ENCODE measurements at places on chromosomes 12 and 14. TPM values are rescaled to one million over a fixed set of nuclear protein-coding genes. Genes with fewer than 3 reads are reported as not detected.

DNA sequence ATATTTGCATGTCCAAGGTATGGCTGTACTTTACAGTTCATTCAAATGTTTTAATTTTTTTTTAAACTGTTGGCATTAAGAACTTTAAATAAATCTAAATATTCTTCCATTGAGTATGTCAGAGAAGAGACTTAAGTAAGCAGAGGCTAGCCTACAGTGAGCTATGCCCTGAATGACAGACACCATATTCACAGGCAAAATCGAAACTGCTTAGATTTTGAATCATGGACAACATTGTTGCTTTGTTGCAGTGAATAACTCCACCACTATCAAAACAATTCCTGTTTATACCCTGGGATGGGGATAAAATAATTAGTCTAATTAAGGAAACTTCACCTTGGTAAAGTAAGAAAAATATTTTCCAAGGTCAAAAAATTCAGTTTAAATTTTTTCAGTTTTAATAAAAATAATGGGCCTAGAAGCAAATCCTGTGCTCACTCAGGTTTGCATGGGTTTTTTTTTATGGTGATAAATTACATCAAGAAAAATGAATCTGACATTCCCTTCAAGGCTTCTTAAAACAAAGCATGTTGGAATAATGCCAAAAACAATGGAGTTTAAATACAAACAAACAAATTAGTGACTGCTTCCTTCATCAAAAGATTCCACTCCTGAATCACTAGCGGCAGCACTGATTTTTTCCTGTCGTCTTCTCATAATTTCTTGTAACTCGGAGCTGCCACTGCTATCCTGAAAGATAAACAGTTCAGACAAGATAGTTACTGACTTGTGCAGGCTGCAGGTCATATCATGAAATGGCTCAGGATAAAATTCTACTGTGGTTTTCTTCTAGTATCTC lies 168.2 kb downstream of the EPS8 start:
- H3K4me1 ChIP-seq, result no peaks in the 10 kb centered on the region
- H3K27ac ChIP-seq, result no peak overlapping the region
- no peak for DNase-seq
- H3K27me3 ChIP-seq, result no peaks in the 10 kb centered on the region
- H3K4me3 ChIP-seq, result no peak overlapping the region
- H3K36me3 ChIP-seq, result no peaks in the 10 kb centered on the region

GRCh38 chr12:26029736-26030022 lies 71.2 kb downstream of the RASSF8 start:
- H3K4me1 ChIP-seq, result peaks cover 6% of the 10 kb centered on the region
- no peaks in the 10 kb centered on the region for H3K27me3 ChIP-seq
- no peak for DNase-seq
- no peak overlapping the region for H3K27ac ChIP-seq
- no peaks in the 10 kb centered on the region for H3K36me3 ChIP-seq

DNA sequence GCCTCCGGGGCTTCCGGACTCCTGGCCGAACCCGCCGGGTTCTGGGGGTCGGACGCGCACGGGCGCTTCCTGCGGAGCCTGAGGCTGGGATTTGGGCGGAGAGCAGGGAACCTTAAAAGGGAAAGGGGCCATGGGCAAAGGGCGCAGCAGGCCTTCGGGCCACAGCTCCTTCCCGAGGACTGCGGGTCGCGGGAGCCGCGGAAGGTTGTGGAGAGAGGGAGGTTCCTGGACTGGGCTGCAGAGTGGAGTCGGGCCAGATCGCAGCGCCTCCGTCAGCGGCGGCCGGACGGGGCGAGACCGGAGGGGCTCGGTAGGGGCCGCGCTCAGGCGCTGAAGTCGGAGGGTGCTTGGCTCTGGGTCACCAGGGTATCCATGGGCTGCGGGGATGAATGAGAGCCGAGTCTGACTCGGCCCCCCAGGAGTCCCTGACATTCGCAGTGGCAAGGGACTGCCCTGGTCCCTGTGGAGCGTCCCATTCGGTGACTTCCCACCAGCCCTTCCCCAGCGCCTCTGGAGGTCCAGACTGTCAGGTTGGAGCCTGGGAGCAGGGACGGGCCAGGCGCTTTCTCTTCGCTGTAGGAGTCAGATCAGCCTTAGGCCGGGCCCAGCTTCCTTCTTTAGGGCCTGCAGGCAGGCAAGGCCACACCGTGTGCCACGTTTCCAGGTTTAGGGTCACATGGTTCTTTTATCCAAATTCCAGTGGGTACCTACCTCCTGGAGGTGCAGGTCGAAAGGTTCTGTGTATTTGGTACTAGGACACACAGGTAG lies 938 bp upstream of the SLC25A29 start:
- H3K36me3 ChIP-seq, result no peaks in the 10 kb centered on the region
- peaks cover 4% of the 10 kb centered on the region for H3K4me1 ChIP-seq
- DNase-seq, result peak; percentile 58
- peak overlapping the region; percentile 82 for H3K27ac ChIP-seq
- H3K27me3 ChIP-seq, result no peaks in the 10 kb centered on the region

GRCh38 chr14:68625366-68626090 lies 167.3 kb downstream of the ZFP36L1 start:
- no peaks in the 10 kb centered on the region for H3K36me3 ChIP-seq
- H3K27ac ChIP-seq, result no peak overlapping the region
- H3K4me3 ChIP-seq, result no peak overlapping the region
- H3K27me3 ChIP-seq, result no peaks in the 10 kb centered on the region

GRCh38 chr12:63068857-63069442 lies 82.1 kb downstream of the AVPR1A start:
- H3K27ac ChIP-seq, result no peak overlapping the region
- no peaks in the 10 kb centered on the region for H3K27me3 ChIP-seq
- DNase-seq, result no peak
- H3K4me1 ChIP-seq, result no peaks in the 10 kb centered on the region
- H3K36me3 ChIP-seq, result no peaks in the 10 kb centered on the region

The IKBIP gene
- total RNA-seq, result 9.5 TPM

DNA sequence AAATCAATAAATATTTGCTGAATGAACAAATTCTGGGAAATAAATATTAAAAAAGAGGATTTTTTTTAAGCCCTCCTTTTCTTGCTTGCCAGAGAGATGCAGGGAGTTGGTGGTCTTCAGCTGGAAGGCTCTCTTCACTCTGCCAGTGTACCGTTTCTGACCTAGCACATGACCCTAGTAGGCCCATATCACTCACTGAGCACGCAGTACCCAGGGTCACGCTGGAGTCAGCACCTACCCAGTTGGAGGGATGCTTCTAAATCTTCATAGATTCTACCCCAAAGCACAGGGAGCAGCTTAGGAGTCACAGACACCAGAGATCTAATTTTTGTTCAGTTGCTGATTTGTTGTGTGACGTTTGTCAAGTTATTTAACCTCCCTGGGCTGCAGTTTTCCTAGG lies 195.4 kb upstream of the TBX3 start:
- no peak overlapping the region for H3K27ac ChIP-seq
- H3K27me3 ChIP-seq, result no peaks in the 10 kb centered on the region
- no peak for DNase-seq
- no peaks in the 10 kb centered on the region for H3K36me3 ChIP-seq

GRCh38 chr12:53365245-53365904 lies 14.6 kb upstream of the SP1 start:
- peaks cover 8% of the 10 kb centered on the region for H3K4me1 ChIP-seq
- H3K27me3 ChIP-seq, result no peaks in the 10 kb centered on the region
- no peaks in the 10 kb centered on the region for H3K36me3 ChIP-seq

DNA sequence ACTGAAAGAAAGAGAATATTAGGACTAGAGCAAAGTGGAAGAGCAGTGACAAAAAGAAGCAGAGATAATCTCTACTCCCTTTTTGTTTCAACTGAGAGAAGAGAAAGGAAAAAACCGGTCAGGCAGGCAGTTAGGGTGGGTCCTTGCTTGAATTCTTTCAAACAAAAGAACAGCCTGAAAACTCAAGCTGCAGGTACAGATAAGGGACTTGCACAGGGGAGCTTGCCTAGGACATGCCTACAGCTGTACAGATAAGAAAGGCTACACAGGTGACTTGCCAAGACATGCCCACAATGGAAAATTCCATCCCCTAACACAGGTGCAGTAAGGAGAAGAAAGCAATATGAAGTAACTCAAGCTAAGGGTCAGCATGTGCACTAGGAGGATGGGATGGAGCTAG lies 532.2 kb upstream of the MIS18BP1 start:
- H3K4me1 ChIP-seq, result no peaks in the 10 kb centered on the region
- no peaks in the 10 kb centered on the region for H3K27me3 ChIP-seq
- H3K27ac ChIP-seq, result no peak overlapping the region
- DNase-seq, result no peak
- H3K4me3 ChIP-seq, result no peak overlapping the region

DNA sequence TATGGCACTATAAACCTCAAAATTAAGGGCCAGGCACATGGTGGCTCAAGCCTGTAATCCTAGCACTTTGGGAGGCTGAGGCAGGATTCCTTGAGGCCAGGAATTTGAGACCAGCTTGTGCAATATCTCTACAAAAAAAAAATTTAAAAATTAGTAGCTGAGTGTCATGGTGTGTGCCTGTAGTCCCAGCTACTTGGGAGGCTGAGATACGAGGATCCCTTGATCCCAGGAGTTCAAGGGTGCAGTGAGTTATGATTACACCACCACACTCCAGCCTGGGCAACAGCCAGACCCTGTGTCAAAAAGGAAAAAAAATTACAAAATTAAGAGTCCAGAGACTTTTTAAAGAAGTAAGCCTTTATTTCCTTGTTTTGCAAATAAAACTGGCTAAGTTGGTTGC lies 1.8 kb upstream of the GCN1 start:
- H3K27ac ChIP-seq, result no peak overlapping the region
- peaks cover 17% of the 10 kb centered on the region for H3K4me1 ChIP-seq
- no peak overlapping the region for H3K4me3 ChIP-seq
- H3K27me3 ChIP-seq, result no peaks in the 10 kb centered on the region
- no peaks in the 10 kb centered on the region for H3K36me3 ChIP-seq

- H3K27ac ChIP-seq, result no peak overlapping the region
- no peak for DNase-seq
- no peaks in the 10 kb centered on the region for H3K27me3 ChIP-seq
- H3K4me1 ChIP-seq, result no peaks in the 10 kb centered on the region
Measured at GRCh38 chr14:94470311-94470710, 5.7 kb downstream of the SERPINA9 start.

The CRIP1 gene
- 19.8 TPM for total RNA-seq

DNA sequence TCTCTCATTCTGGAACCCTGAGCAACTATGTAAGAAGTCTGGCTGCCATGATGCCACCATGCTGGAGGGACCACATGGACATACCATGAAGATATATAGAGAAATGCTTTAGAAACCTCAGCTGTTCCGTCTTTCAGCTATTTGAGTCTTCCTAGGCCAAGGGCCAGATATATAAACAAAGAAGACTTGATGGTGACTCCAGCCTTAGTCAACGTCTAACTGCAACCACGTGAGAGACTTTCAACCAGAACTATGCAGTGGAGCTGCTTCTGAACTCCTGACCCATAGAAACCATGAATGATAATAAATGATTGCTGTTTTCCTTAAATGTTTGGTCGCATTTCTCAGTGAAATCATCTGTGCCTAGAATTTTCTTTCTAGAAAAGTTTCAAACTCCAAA lies 20.0 kb upstream of the KITLG start:
- no peaks in the 10 kb centered on the region for H3K36me3 ChIP-seq
- no peak overlapping the region for H3K27ac ChIP-seq
- no peak for DNase-seq
- H3K4me3 ChIP-seq, result no peak overlapping the region
- no peaks in the 10 kb centered on the region for H3K27me3 ChIP-seq

The GALNT16 gene
- total RNA-seq, result 3.6 TPM

- DNase-seq, result no peak
- H3K27me3 ChIP-seq, result no peaks in the 10 kb centered on the region
- no peak overlapping the region for H3K27ac ChIP-seq
- no peaks in the 10 kb centered on the region for H3K36me3 ChIP-seq
Measured at GRCh38 chr14:21278632-21279031, 1.3 kb upstream of the RPGRIP1 start.

The ITGA7 gene
- total RNA-seq, result 34.3 TPM

GRCh38 chr12:127422935-127423566 lies 843.9 kb upstream of the TMEM132C start:
- no peaks in the 10 kb centered on the region for H3K27me3 ChIP-seq
- H3K4me3 ChIP-seq, result no peak overlapping the region
- no peak for DNase-seq
- no peaks in the 10 kb centered on the region for H3K4me1 ChIP-seq
- no peak overlapping the region for H3K27ac ChIP-seq

DNA sequence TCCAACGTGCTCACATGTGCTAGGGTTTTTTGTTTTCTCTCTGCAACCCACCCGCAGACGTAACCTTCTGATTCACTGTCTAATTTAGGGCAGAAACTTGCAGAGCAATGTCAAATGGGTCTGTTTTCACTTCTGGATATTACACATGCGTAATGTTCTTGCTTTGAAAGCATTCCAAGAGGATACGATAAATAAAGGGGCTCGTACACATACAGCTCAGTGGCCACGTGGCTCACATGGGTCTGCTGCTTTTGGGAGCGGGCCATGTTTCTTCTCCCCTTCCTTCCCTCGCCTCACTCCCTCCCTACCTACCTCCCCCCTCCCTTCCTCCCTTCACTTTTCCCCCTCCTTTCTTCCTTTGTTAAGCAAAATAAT lies 23.4 kb downstream of the CACNA1C start:
- H3K4me1 ChIP-seq, result peaks cover 8% of the 10 kb centered on the region
- DNase-seq, result peak; percentile 39
- H3K36me3 ChIP-seq, result no peaks in the 10 kb centered on the region
- no peak overlapping the region for H3K4me3 ChIP-seq
- H3K27me3 ChIP-seq, result no peaks in the 10 kb centered on the region

DNA sequence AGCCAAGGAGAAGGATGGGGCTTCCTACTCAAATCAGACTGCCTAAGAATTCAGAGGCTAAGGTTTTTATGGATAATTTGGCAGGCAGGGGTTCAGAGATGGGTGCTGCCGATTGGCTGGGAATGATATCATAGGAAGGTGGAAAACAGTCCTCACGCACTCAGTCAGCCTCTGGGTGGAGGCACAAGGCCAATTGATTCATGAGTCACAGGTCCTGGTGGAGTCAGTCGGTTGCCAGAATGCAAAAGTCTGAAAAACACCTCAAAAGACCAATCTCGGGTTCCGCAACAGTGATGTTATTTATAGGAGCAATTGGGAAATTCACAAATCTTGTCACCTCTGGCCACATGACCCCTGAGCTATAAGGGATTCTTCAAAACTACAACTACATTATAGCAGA lies 105.5 kb downstream of the GXYLT1 start:
- no peak overlapping the region for H3K4me3 ChIP-seq
- no peak for DNase-seq
- no peaks in the 10 kb centered on the region for H3K4me1 ChIP-seq
- no peaks in the 10 kb centered on the region for H3K27me3 ChIP-seq
- no peaks in the 10 kb centered on the region for H3K36me3 ChIP-seq

DNA sequence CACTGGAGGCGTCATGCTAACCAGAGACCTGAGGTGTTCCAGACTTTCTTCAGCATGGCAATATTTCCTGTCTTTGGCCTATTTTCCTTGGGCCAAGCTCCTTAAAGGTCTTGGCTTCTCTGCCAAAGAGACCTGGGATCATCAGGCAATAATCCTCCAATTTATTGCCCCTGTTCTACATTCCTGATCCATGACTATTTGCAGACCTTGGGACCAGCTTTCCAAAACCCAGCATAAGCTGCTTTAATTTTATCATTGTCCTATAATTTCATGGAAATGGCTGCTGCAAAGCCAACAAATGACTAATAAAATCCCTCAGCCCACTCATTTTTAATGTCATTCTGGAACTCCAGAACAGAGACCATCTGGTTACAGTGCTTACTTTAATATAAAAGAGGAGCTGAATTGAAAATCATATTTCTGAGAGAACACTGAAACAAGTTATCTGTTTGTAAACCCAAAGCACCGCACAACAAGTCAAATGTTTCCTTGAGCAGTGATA lies 166.9 kb upstream of the BTG1 start:
- no peak overlapping the region for H3K4me3 ChIP-seq
- H3K27ac ChIP-seq, result no peak overlapping the region
- no peaks in the 10 kb centered on the region for H3K4me1 ChIP-seq
- no peaks in the 10 kb centered on the region for H3K27me3 ChIP-seq
- DNase-seq, result no peak

GRCh38 chr14:20167091-20167490 lies 23.6 kb upstream of the OR11G2 start:
- H3K4me3 ChIP-seq, result no peak overlapping the region
- no peak overlapping the region for H3K27ac ChIP-seq
- no peak for DNase-seq
- H3K36me3 ChIP-seq, result no peaks in the 10 kb centered on the region
- H3K4me1 ChIP-seq, result no peaks in the 10 kb centered on the region
